ENCODE measurements at places on chromosomes 11 and 22.
A peak's percentile ranks its signal among the peaks of the same experiment; 100 is the strongest.

DNA sequence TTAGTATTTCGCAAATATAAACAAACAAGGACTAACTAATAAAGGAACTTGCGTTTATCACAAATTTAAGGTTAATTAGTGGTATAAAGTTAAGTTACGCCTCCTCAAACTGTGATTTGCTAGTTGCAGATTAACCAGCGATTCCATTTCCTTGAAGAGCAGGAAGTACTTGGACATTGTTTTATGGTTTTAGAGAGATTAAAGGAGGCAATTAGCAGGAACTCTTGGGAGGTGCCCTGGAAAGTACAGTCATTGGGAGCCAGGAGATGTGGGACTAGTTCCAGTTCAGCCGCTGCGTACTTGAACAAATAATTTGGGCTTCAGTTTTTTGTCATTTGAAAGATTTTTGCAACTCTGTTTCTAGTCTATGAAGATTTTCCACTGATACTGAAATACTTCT is 3.3 kb downstream of the FAM118B start:
- DNase-seq: no peak

DNA sequence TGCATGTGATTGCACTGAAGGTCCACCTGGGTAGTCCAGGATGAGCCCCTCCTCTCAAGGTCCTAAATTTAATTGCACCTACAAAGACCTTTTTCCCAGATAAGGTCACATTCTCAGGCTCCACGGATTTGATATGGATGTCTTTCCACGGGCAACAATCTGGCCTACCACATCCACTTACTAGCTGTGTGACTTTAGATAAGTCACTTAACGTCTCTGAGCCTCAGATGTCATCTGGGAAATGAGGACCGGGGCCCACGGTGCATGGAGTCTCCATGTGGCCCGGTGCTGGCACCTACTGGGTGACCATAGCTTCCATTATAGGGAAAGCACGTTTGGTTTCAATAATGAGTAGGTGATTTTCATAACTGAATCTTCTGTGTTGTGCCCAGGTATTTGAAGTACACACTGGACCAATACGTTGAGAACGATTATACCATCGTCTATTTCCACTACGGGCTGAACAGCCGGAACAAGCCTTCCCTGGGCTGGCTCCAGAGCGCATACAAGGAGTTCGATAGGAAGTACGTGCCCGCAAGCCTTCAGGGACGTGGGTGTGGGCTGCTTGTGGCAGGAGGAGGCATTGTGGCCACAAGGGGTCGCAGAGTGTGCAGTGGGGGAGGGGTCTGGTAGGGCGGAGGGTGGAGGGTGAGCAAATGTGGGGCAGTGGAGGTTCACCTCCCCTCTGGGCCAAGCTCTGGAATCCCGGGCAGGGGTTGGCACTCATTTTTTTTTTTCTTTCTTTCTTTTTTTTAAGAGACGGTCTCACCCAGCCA is 55.7 kb downstream of the ARHGAP8 start:
- peak; percentile 82 for DNase-seq

DNA sequence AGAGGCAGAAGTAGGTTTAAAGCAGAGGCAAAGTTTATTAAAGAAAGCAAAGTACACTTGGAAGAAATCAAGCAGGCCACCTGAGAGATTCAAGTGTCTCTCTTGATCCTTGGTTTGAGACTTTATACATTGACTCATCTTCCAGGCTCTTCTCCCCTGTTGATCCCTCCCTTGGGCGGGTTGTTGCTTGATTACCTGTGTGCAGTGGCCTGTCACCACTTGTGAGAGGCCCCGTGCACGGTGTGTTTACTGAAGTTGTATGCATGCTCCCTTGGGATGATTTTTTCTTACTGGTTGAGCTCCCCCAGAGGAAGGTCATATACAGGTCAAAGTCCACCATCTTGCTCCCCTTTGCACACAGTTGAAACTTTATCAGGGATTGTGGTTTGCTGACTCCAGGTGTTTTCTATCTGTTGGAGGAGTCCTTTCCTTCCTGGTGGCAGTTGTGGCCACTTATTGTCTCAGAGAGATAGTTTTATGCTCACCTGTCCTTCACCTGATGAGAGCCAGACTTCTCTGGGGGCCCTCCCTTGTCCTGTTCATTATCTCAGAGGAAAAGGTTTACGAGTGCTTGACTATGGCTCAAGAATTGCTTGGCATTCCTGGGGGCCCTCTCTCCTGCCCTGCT is 16.3 kb upstream of the RBMXL2 start:
- DNase-seq: no peak

DNA sequence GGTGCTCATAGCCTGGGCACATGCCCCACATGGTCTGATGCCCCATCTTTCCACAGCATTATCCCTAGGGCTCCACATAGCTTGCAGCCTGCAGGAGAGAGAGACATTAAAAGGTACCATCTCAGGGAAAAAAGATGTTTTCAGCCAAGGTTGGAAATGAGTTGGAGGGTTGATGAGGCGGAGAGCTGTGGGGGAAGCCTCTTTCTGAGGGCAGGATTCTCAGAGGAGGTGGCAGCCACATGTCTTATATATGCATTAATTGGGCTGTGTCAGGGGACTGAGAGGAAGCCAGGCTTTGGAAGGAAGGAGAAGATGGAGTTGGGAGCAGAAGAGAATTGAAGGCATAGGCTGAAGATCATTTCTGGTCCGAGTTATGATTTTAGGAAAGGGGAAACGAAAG is 57.8 kb downstream of the CEP164 start:
- DNase-seq: no peak

- no peak for DNase-seq
Measured at GRCh38 chr22:39773976-39774539, 119.5 kb downstream of the ENTHD1 start.

DNA sequence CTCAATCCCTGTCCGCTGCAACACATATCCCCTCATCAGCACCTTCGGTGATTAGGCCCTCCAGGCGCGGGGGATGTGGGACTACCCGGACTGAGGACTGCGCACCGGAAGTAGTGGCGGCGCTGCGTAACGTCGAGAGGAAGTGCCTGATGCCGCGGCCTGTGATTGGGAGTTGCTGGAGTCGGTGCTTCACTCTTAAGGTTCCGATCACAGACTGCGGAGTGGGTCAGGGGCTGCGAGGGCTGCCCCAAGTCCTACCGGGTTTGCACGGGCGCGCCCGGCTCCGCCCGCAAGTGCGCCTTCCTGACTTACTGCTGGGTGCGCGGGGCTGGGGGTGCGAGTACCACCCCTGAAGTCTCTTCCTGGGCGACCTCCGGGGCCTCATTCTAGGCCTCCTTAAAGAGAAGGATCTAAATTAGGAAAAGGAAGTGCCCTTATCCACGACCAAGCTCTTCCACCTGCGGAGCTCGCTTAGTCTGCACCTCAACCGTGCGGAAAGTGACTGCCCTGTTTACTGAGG is at the start of gene ALKBH3:
TSS of gene ALKBH3 (plus strand) at position 192 of the 520 bp plus-strand sequence. CDS start 1,822 bp downstream, outside the sequence.
- DNase-seq: peak; percentile 89

DNA sequence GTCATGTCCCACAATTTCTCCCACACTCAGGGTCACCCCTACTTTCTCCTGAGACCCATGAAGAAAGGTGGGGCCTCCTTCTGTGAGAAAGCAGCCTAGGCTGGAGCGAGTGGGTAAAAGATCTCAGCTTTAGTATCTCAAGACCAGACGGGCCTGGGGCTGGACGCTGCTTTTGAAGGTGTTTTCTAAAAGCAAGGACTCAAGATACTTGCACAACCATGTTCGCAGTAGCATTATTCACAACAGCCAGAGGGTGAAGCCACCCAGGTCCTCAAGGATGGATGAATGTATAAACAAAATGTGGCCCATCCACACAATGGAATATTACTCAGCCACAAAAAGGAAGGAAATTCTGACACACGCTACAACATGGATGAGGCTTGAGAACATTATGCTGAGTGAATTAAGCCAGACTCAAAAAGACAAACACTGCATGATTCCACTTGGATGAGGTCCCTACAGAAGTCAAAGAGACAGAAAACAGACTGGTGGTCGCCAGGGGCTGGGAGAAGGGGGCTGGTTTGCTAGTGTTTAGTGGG is 10.6 kb downstream of the SHANK2 start:
- DNase-seq: no peak

- DNase-seq: no peak
Measured at GRCh38 chr11:17648528-17648927, 70.8 kb upstream of the MYOD1 start.

DNA sequence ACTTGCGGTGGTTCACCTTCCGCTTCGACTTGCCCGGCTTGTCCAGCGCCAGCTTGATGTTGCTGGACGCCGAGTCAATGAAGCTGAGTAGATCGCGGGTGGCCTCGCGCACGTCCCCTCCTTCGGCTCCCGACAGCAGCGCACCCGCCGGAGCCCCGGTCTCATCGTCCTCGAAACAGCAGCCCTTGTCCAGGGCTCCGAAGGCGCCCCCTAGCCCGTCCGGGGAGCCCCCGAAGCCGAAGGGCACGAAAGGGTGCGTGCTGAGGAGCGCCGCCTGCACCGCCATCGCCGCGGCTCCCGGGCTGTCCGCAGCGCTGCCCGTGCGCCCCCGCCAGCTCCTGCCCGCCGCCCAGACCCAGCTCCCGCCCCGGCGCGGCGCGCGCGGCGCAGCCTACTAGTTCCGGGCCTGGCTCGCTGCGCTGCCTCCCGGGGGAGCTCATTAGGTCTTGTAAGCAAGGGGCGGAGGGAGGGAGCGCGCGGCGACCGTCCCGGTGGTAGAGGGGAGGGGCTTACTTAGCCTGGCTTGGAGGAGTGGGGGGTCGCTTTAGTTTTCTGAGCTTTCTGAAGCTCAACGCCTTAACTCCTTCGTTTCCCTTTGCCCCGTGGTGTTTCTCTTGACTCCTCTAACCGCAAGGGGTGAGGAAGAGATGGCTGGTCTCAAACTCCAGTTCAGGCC is at the start of gene FAM181B:
TSS of gene FAM181B (minus strand) at position 421 of the 676 bp plus-strand sequence. CDS start at position 286, 135 bp downstream.
- peak; percentile 79 for DNase-seq

GRCh38 chr22:46747646-46748045 is 9.6 kb upstream of the CERK start:
- DNase-seq: no peak

GRCh38 chr11:7672276-7672959 is 882 bp downstream of the CYB5R2 start:
- DNase-seq: no peak

GRCh38 chr11:75560644-75561043 is 1.4 kb upstream of the SERPINH1 start:
- no peak for DNase-seq

- no peak for DNase-seq
Measured at GRCh38 chr22:22526125-22526912, 6.2 kb upstream of the ZNF280A start.

DNA sequence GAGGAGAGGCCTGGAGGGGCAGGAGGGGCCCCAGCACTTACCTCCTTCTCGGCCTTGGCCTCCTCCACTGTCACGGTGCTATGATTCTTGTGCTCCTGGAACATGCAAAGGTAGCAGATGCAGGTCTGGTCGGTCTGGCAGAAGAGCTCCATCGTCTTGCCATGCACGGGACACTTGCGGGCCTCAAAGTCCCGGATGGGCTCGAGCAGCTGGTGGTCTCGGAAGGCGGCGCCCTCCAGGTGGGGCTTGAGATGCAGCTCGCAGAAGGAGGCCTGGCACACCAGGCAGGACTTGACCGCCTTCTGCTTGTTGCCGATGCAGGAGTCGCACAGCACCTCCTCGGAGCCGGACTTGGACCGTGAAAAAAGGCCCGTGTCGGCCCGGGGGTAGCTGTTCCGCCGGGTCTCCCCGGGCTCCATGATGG is 714 bp downstream of the TRIM29 start:
- DNase-seq: peak; percentile 16

DNA sequence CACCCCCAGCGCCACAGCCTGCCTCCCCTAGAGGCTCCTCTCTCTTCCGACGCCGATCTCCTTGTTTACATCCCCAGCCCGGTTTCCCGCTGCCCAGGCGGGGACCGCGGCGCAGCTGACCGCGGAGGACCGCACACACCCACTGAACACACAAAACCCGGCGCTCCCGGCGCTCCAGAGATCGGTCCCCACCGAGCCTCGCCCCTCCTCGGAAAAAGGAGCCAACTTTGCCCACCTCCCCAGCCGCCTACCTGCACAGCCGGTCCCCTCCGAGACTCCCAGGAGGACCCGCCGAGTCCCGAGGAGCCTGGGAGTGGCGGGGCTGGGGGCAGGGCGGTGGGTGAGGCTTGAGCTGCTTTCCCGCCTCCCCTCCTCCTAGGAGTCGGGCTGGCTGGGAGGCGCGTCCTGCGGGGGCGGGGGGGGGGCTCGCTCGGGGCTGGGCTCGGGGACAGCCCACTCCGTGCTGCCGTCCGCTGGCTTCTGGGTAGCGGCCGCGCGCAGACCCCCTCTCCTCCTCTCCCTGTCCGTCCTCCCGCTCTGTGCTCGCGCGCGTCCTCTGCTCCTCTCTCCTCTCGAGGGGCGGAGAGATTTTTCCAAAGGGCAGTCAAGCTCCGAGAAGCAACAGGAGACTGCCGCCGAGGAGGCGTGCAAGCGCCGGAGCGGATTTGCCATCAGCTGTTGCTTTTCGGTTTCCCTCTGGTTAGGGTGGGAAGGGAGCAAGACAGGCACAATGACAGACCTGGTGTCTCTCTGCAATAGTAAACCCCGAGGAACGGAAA is at the start of gene FXYD6:
TSS of gene FXYD6 (minus strand) at position 318 of the 779 bp plus-strand sequence. CDS start 33,882 bp downstream, outside the sequence.
- peak; percentile 91 for DNase-seq

DNA sequence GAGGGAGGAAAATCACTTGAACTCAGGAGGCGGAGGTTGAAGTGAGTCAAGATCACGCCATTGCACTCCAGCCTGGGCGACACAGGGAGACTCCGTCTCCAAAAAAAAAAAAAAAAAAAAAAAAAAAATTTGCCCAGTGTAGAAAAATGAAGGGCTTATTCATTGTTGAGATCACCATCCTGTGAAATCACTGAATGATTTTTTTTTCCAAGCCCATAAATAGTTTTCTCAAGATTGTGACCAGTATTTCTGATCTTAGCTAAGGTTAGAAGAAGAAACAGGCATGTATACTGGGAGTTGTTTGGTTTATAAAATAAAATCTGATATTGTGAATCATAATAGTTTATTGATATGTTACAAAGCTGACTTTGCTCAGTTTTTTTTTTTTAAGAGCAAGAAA is 269.4 kb downstream of the CADM1 start:
- no peak for DNase-seq

DNA sequence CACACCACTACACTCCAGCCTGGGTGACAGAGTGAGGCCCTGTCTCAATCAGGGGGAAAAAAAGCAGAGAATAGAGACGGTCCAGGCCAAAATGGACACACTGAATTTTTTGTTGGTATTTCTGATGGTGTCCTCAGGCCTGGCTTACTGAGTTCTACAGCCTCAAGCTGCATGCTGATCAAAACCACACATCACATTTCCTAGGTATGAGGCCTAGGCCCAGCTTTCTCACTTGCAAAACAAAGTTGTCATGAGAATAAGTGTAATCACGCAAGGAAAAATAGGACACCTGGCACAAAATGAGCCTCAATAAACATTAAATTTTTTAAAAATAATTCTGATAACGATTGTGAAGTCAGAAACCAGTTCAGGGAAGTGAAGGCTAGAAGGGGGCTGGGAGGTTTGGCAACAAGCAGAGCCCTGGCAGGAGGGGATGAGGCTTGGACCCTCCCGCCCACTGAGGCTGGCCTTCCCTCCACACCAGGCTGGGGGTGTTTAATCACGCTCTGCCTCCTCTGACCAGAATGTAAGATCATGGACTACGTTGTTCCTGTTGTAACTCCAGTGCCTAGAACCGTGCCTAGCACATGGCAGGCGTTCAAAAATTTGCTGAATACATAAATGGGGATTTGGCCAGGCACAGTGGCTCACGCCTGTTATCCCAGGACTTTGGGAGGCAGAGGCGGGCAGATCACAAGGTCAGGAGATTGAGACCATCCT is 18.1 kb downstream of the PACSIN2 start:
- no peak for DNase-seq

GRCh38 chr22:40030758-40031095 is 36.0 kb downstream of the FAM83F start:
- DNase-seq: no peak

GRCh38 chr11:28176351-28176750 is 68.2 kb downstream of the METTL15 start:
- no peak for DNase-seq

- no peak for DNase-seq
Measured at GRCh38 chr22:45672564-45673481, 1.2 kb downstream of the ATXN10 start.
